ENCODE measurements at places on chromosomes 2 and 18.
A peak's percentile ranks its signal among the peaks of the same experiment; 100 is the strongest.

DNA sequence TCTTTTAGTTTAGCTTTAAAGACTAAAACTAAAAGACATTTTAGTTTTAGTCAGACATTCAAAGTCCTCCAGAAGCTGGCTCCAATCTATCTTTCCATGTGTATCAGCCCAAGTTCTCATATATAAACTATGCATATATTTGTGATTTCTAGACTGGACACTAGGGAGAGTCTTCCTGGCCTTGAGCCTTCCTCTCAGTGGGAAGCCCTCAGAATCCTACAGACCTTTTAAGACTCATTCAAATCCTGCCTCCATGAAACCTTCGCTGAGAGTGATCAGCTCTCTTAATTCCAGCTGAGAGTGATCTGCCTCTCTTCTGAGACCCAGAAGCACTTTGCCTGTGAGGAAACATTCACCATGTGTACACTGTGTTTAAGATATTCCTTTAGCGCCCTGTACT lies 452.7 kb downstream of the TGIF1 start:
- DNase-seq: no peak

- no peak for DNase-seq
These were observed 1067.2 kb upstream of the GYPC start for GRCh38 chr2:125588780-125589179.

DNA sequence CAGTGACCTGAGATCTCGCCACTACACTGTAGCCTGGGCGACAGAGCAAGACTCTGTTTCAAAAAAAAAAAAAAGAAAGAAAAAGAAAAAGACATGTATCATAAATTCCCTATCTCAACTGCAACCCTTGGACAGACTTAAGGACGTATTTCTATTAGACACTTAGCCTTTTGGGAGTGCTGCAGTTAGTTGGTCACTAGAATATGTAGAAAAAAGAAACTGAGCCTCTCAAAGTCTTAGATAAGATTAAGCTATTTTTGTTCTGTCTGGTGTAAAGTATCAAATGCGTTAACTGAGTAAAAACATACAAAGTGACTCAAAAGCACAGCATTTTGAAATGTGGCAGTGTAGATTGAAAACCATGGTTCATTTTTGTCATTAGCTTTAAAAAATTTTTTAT lies 7.3 kb downstream of the NBEAL1 start:
- no peak for DNase-seq

- no peak for DNase-seq
These were observed 12.3 kb downstream of the KCTD1 start for GRCh38 chr18:26536032-26536431.

- DNase-seq: no peak
These were observed 101.7 kb upstream of the PGAP1 start for GRCh38 chr2:197028230-197028629.

GRCh38 chr2:133086176-133086575 lies 416.2 kb upstream of the LYPD1 start:
- no peak for DNase-seq

GRCh38 chr18:9828506-9829396 lies 57.0 kb upstream of the TXNDC2 start:
- no peak for DNase-seq

- no peak for DNase-seq
These were observed 2.5 kb upstream of the SP140L start for GRCh38 chr2:230324503-230324902.

GRCh38 chr2:41160439-41160838 lies 708.5 kb upstream of the SLC8A1 start:
- no peak for DNase-seq

DNA sequence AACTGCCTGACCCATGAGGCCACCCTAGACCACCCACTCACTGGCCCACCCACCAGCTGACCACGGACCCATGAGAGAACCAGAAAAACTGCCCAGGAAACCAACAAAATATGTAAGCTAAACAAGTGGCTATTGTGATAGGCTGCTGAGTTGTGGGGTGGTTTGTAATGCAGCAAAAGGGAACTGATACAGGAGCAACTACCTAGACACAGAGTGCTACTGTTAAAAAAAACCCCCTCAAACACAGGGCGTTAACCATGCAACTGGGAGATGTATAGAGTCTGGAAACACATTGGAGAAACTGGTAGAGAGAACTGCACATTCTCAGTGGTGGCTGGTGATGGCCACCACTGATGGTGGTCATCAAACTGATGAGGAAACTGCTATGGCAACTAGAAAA lies 206.3 kb upstream of the GYPC start:
- no peak for DNase-seq

- DNase-seq: no peak
These were observed 108.4 kb downstream of the IRS1 start for GRCh38 chr2:226691255-226691654.

GRCh38 chr18:78505851-78506461 lies 473.7 kb upstream of the SALL3 start:
- DNase-seq: no peak

DNA sequence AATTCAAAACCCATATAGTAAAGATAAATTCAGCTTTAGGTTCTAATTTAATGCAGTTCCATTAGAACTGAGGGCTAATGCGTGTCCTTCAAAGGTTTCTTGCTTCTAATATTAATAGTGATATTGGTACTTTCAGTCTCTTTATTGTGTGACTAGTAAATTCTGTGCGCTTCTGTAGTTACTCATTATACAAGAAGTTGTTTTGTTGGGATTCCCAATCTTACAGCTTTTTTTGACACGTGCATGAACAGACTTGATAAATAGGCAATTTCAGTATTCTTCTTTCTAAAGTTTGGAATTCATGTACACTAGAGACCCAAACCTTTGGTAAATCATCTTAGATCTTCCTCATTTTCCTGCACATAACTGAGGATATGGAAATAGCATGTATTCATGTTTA lies 71.8 kb downstream of the HAUS1 start:
- DNase-seq: no peak

DNA sequence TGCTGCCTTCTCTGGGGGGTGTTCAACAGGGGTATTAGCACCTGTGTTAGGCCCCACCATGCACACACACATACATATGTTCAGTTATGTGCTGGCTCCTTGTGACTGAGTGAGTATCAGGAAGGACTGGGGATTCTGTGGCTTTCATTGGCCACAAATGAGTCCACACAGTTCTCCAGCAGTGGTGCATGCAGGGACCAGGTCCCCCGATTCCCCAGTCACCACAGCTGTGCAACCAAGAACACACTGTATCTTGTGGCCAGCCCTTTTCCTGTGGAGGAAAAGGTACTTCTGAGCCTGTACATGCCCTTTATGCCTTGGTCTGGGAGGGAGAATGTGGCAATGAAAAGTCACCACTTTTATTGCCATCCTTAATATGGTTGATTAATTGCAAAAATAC lies 74.9 kb upstream of the KLF7 start:
- no peak for DNase-seq

GRCh38 chr2:112764071-112765044 lies at the start of gene CKAP2L:
TSS of gene CKAP2L (minus strand) at chr2:112764609. CDS start at chr2:112764598, 11 bp downstream.
- DNase-seq: peak; percentile 94

GRCh38 chr2:19358242-19359020 lies at the start of gene OSR1:
TSS of gene OSR1 (minus strand) at chr2:19358623. CDS start at chr2:19353805, 4,818 bp downstream.
- peak; percentile 5 for DNase-seq

DNA sequence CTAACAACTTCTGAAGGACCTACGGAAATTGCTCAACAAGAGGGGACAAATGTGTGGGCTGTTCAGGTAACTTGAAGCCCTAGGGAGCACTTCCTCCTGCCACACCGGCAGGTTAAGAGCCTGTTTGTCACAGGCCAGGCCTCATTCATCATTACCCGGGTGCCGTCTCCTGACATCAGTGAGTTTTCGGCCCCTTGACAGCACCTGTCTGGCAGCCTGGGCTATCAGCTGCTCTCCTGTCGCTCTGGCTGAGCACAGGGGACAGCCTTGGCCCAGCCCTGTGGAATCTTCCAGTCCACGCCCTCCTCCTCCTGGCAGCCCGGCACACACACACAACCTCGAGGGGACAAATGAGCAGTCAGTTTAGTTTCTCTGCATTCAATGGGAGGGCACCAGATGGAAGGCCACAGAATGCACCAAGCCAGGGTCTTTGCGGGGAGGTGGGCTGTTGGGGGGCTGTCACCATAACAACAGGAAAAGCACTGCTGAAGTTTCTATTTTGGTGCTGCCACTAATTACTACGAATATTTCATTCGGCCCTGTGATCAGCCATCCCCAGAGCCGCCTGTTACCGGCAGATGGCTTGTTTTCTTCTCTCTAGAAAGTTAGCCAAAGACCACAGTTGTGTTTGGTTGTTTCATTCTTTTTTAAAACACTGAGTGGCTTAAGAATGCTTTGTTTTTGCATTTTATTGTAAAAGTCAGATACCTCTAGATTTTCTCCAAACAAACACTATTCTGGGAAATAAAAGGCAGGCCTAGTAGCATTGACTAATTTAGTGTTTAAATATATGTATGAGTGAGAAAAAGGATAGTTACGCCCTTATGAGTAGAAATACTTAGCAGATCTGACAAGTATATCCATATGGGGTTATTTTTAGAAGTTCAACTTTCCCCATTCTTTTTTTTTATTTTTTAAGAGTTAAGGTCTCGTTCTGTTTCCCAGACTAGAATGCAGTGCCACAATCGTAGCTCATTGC lies 189.9 kb upstream of the NDUFV2 start:
- DNase-seq: no peak

DNA sequence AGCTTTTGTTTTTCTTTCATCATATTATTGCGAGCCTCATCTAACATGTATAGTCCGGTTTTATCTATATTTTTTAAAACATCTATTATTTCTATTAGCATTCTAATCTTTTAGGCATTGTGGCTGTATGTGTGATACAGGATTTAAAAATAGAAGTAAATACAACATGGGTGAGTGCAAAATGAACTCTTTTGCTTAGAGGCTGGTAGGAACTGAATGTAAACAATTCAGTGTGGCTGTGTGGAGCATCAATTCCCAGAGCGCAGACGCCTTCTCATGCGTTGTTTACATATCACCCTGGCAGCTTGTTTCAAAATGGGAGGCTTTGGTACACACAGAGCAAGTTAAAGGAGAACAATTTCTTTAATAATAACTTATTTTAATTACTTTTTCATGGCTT lies 836 bp downstream of the DTNA start:
- DNase-seq: peak; percentile 81

GRCh38 chr2:75139171-75139570 lies 60.1 kb downstream of the TACR1 start:
- DNase-seq: no peak

- DNase-seq: no peak
These were observed 120.4 kb downstream of the MAP3K20 start for GRCh38 chr2:173196080-173196479.

GRCh38 chr2:203934041-203934492 lies 2.5 kb upstream of the ICOS start:
- no peak for DNase-seq

DNA sequence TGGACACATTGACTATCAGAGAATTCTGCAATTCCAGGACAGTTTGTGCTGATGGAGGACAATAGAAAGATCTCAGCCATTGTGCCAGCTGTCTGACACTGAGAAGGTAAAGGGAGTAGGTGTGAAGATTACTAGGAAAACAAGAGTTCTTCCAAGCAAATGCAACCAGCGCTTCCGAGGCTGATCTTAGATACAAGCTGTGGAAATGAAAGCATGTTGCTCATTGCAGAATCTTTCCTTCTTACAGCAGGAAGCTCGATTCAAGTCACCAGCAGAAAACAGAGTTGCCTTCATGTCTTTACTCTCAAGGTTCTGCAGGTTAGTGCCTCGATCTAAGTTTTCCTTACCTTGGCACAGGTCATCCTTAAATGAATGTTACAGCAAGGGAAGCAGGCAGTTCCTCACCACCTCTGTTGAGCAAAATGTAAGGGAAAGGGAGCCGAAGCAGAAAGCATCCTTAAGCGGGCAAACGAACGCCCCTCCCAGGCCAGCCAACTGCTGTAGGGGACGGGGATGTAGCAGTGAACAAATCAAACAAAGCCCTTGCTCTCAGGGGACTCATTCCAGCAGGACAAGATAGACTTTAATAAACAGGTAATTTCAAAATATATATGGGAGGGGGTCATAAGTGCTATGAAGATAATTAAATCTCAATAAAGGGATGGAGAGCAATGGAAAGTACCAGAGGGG lies 54.3 kb downstream of the MARCHF4 start:
- DNase-seq: no peak

GRCh38 chr2:142981756-142982155 lies 104.3 kb downstream of the KYNU start:
- no peak for DNase-seq
